ENCODE measurements at places on chromosomes 12 and 14. TPM values are rescaled to one million over a fixed set of nuclear protein-coding genes. Genes with fewer than 3 reads are reported as not detected.

DNA sequence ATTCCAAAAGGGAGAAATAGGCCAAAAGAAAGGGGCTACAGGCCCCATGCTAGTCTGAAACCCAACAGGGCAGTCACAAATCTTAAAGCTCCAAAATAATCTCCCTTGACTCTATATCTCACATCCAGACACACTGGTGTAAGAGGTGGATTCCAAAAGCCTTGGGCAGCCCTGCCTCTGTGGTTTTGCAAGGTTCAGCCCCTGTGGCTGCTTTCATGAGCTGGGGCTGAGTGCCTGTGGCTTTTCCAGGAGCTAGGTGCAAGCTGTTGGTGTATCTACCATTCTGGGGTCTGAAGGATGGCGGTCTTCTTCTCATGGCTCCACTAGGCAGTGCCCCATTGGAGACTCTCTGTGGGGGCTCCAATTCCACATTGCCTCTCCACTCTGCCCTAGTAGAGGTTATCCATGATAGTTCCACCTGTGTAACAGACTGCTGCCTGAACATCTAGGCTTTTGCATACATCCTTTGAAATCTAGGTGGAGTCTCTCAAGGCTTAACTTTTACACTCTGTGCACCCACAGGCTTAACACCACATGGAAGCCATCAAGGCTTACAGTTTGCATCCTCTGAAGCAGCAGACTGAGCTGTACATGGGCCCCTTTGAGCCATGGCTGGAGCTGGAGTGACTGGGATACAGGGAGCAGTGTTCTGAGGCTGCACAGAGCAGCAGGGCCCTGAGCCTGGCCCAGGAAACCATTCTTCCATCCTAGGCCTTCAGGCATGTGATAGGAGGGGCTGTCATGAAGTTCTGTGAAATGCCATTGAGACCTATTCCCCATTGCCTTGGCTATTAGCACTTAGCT, 66.5 kb upstream of the ABCD2 start:
- no peak for DNase-seq

GRCh38 chr12:40146800-40147797, 41.2 kb upstream of the SLC2A13 start:
- no peak for DNase-seq

DNA sequence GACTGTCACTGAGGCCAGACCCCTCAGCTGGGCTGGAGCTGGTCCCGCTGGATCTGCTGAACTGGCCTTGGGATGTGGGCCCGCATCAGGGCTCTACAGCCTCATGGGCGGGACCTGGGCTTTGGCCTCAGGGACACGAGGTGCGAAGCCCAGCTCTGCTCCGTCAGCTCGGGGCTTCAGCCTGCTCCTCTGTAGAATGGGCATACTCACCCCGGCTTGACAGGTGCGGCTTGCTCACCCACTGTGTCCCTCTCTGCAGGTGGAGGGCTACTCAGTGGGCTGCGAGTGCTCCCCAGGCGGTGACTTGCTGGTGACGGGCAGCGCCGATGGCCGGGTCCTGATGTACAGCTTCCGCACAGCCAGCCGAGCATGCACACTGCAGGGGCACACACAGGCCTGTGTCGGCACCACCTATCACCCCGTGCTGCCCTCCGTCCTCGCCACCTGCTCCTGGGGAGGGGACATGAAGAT, 57.6 kb downstream of the BEGAIN start:
- DNase-seq = no peak

DNA sequence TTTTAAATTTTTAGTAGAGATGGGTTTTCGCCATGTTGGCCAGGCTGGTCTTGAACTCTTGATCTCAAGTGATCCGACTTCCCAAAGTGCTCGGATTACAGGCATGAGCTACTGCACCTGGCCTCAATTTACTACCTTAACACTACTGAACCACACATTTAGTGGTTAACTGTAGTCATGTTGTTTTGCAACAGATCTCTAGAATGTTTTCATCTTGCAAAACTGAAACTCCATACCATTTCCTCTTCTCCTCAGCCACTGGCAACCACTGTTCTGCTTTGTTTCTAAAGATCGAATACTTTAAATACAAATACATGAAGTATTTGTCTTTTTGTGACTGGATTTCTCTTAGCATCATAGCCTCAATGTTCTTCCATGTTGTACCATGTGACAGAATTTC, 15.4 kb upstream of the SMCO2 start:
- DNase-seq = no peak

DNA sequence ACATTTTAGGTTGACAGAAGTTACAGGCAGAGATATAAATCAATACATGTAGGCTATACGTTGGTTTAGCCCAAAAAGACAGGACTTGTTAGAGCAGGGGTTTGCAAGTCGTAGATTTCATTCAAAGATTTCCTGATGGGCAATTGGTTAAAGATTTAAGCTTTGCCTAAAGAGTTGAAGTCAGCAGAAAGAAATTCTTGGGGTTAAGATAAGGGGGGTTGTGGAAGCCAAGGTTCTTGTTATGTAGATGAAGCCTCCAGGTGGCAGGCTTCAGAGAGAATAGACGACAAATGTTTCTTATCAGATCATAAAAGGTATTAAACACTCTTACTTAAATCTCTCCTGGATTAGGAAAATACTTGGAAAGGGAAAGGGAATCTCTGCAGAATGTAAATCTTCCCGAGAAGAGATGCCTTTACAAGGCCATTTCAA, 510.8 kb downstream of the TMTC2 start:
- DNase-seq = no peak

ZFHX2 gene
- 7.4 TPM for total RNA-seq

DNA sequence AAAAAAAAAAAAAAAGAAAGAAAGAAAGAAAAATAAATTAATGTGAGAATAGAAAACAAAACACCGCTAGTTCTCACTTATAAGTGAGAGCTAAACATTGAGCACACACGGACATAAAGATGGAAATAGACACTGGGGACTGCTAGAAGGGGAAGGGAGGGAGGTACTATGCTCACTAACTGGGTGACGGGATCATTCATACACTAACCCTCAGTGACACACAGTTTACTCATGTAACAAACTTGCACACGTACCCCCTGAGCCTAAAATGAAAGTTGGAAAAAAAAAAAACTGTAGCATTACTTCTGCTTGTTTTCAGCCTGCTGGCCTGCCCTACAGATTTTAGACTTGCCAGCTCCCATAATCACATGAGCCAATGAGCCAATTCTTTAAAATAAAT, 10.5 kb upstream of the PRMT5 start:
- DNase-seq = no peak

- DNase-seq = no peak
Observed at GRCh38 chr12:15839041-15839440, 43.1 kb upstream of the STRAP start.

DNA sequence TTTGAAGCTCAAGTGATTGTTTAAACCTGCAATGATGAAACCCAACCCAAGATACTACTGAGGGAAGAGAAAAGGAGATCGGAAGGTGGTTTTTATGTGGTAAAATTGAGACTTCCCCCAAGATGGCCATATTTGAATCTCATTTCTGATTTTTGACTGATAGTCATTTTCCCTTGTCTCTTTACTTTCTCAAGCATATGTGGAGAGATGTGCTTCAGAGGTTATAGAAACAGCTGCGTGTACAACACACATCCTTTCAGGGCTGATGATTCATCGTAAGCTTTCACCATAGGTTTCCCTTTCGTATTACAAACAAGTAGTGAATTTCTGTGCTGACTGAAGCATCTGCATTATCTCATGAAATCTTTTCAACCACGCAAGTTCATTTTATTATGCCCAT, 276.2 kb downstream of the EMP1 start:
- DNase-seq = no peak

DNA sequence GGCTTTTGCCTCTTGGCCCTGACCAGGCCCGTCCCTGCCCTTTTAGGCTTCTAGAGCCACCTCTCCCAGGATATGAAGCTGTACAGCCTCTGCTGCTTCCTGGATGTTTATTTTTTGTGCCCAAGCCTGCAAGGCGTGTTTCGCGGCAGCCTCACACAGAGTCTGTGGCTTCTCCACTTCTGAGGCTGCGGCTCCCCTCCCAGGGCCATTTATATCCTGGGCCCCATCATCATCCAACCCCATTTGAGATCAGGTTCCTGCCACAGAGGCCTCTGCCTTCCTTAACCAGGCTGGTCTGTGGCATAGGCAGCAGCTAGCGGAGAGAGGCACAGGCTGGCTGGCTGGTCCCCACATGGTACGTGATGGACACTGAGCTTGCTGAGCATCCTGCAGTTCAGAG, 114.1 kb upstream of the PWP1 start:
- no peak for DNase-seq

GRCh38 chr12:57280211-57281062, 29.4 kb upstream of the STAC3 start:
- no peak for DNase-seq

DNA sequence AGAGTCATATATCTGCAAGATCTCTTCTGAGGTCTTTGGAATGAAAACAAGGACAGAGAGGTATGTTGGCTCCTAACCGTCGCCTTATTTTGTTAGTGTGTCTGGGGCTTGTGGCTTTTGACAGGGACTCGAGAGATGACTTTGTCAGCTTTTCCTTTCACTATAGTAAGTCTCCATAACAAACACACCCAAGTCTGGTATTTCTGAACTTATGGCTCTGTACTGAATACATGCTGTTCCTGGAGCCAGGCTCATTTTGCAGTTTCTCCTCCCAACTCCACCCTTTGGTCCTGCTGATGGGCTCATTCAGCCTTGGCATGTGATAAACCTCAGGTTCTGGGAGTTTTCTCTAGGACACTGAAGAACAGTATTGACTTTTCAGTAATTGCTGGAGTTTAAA, 27.7 kb upstream of the TMED10 start:
- DNase-seq = no peak

DNA sequence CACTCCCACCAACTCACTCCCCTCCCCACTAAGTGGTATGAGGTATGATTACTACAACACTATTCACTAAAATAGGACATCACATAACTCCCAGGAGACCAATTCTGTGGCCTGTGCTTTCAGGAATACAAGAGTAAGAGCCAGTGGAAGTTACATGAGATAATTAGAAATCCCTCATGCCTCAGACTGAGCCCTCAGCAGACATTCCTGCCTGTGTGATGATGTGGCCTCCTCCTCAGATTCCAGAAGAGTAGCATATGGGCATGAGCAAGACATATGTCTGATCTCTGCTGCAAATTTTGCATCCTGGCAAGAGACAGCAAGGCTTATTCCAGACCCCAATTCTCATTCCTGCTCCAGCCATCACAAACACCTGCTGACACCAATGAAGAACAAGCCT, 46.0 kb upstream of the BMP4 start:
- no peak for DNase-seq

DNA sequence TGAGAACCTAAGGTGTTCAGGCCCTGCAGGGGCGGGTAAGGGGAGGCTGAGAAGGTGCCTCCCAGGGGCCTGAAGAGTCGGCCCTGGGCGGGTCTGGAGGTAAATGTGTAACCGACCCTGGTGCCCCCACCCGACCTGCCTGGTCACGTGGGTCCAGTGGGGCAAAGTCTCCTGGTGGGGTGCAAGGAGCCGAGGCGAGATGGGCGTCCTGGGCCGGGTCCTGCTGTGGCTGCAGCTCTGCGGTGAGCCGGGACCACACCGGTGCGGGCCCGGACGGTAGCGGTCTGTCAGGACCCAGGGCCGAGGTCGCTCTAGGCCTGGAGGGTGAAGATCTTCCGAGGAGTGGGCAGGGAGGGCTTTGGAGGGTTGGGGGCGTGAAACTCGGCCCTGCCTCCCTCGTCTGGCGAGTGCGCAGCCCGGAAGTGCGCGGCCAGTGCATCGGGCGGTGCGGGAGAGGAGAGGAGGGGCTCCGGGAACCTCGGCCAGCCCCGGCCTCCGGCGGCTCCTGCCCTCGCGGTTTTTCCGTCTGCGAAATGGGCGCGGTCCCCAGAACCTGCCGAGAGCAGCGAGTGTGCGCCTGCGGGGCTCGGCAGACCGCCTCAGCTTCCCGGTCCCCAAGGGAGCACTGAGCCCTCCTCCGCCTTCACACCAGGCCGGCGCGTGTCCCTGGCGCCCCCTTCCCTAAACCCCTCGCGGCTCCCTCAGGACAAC, at the start of gene AMN:
Gene AMN (plus strand): TSS at position 174 of the 711 bp plus-strand sequence. CDS start 26 bp downstream, at position 200.
- no peak for DNase-seq
